ENCODE measurements at places on chromosomes 2 and 18.
A peak's percentile ranks its signal among the peaks of the same experiment; 100 is the strongest.

GRCh38 chr2:8575038-8575833, 106.6 kb upstream of the ID2 start:
- no peak for DNase-seq

- no peak for DNase-seq
Measured at GRCh38 chr2:134120406-134120732, 133.5 kb upstream of the MGAT5 start.

- DNase-seq = no peak
Measured at GRCh38 chr2:150781142-150781541, 293.7 kb upstream of the RND3 start.

- no peak for DNase-seq
Measured at GRCh38 chr2:26763019-26763418, 1.1 kb upstream of the SLC35F6 start.

DNA sequence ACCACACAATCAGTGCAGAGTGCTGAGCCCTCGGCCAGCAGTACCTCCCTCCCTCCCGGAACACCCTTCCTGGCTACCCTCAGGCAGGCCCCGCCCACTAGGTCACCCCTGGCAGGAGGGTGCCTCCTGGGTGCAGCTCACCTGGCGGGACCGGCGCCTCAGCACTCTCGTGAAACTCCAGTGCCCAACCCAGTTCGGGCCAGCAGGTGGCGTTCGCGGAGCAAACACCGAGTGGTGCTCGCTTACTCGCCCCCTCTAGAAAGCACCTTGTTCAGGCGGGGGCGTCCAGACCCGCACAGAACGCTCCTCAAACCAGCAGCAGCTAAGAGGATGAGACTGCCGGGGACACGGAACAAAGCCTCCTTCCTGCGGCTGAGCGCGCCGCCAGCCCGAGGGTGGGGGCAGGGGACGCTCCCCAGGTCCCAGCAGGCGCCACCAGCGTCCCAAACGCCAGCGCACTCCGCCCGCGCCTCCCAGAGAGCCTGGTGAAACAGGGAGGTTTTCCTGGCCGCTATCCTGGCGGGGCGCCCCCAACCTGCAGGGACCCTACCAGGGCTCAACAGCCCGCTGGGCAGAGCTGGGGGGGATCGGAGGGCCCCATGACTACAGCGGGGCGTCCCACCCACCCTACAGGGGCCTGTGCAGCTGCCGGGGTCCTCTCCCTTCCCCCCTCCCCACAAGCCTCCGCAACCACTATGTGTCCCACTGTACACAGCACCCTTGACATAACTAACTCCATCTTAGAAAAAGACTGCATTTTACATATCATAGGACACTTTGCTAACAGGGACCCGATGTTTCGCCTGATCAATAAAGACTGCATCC, 44.7 kb downstream of the MRPS5 start:
- peak; percentile 2 for DNase-seq
